ENCODE measurements at places on chromosomes 5 and 9.

DNA sequence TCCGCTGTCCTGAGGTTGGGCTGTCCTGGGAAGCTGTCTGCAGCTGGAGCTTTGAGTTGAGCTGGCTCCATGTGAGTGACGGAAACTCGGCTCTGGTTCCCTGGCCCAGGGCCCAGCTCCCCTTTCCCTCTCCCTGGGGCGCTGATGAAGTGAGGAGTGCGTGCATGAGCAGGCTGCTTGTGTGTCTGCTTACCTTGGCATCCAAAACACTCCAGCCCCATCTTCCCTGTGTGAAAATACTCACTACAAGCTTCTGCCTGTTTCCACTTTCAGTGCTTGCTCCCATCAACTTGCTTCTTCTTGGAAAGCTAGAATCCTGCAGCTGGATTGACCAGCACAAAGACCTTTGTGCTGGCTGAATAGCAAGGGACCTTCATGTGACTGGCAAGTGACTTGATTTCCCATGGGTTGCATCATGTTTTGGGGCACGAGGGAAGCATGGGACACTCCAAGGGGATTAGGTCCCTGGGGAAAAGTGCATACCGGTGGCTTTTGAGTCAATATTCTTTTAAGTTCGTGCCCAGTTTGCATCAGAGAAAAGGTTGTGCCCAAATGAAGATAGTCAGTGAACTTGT lies 198.1 kb downstream of the GADD45G start:
- no peak overlapping the region for H3K4me3 ChIP-seq
- H3K27ac ChIP-seq, result no peak overlapping the region
- no peaks in the 10 kb centered on the region for H3K27me3 ChIP-seq
- peaks cover 17% of the 10 kb centered on the region for H3K4me1 ChIP-seq

- H3K4me3 ChIP-seq, result no peak overlapping the region
- H3K27ac ChIP-seq, result no peak overlapping the region
- no peaks in the 10 kb centered on the region for H3K4me1 ChIP-seq
- no peaks in the 10 kb centered on the region for H3K36me3 ChIP-seq
Measured at GRCh38 chr9:21670374-21670773, 132.1 kb upstream of the MTAP start.

- no peaks in the 10 kb centered on the region for H3K4me1 ChIP-seq
- H3K27ac ChIP-seq, result no peak overlapping the region
- DNase-seq, result no peak
- no peaks in the 10 kb centered on the region for H3K36me3 ChIP-seq
- H3K4me3 ChIP-seq, result no peak overlapping the region
Measured at GRCh38 chr9:38228331-38229103, 159.5 kb upstream of the SHB start.

GRCh38 chr5:157682257-157682656 lies 10.9 kb downstream of the C5orf52 start:
- no peak for DNase-seq
- no peaks in the 10 kb centered on the region for H3K4me1 ChIP-seq
- H3K36me3 ChIP-seq, result no peaks in the 10 kb centered on the region
- no peaks in the 10 kb centered on the region for H3K27me3 ChIP-seq
- H3K27ac ChIP-seq, result no peak overlapping the region
- no peak overlapping the region for H3K4me3 ChIP-seq

GRCh38 chr9:86043999-86044398 lies 55.4 kb downstream of the GOLM1 start:
- no peak for DNase-seq
- no peak overlapping the region for H3K4me3 ChIP-seq
- H3K4me1 ChIP-seq, result no peaks in the 10 kb centered on the region
- H3K36me3 ChIP-seq, result no peaks in the 10 kb centered on the region
- no peaks in the 10 kb centered on the region for H3K27me3 ChIP-seq
- H3K27ac ChIP-seq, result no peak overlapping the region

DNA sequence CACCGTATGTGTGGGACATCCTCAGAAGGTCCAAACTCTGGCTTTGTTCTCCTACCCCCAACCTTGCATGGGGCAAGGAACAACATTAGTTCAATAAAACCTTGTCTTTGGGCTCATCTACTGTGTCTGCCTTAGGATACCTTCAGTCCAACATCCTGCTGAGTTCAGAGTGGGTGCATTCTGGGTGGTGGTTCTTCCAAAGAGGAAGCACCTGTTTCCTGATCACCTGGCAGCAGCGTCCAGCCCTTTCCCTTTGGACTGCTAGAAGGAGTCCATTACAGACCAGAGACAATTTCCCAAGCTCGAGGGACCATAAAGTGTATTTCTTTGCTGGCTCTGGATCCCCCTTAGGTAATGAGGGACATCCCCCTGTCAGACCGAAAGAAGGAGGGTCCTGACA lies 154.1 kb downstream of the SEMA6A start:
- no peaks in the 10 kb centered on the region for H3K36me3 ChIP-seq
- H3K27ac ChIP-seq, result no peak overlapping the region
- no peak for DNase-seq
- no peaks in the 10 kb centered on the region for H3K27me3 ChIP-seq

DNA sequence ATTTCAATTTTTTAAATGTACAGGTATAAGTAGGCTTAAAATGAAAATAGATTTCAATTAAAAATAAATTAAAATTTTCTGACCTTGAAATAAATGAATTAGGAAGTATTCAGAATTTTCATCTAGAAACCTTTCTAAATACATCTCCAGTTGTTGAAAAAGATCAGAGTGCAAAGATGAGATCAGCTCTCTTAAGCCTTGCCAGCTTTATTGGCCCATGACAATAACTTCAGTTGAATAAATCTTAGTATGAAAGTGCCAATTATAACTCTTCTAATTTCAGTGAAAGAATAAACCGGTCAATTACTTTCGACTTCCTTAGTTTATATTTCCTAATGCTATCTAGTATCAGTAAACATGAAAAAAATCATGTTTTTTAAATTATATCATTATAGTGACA lies 117.4 kb downstream of the FBXL17 start:
- no peak overlapping the region for H3K27ac ChIP-seq
- H3K36me3 ChIP-seq, result no peaks in the 10 kb centered on the region
- H3K4me1 ChIP-seq, result no peaks in the 10 kb centered on the region

DNA sequence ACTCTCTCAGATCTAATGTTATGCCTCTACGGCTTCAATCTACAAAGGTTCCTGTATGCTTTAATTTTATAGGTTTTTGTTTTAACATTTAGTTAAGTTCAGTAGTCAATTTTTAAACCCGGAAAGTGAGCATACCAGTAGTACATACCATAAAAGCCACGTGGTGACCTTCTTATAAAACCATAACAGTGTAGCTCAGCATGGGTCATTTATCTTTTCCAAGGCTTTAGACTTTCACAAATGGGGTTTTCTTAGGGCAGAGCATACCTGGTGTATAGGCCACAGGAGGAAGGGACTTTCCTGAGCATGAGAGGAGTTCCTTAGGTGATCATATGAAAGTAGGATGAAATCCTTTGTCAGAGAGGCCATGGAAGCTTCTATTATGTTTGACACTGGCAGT lies 23.2 kb downstream of the ECM2 start:
- H3K36me3 ChIP-seq, result no peaks in the 10 kb centered on the region
- H3K4me3 ChIP-seq, result no peak overlapping the region
- DNase-seq, result no peak
- no peaks in the 10 kb centered on the region for H3K4me1 ChIP-seq
- no peak overlapping the region for H3K27ac ChIP-seq

- no peaks in the 10 kb centered on the region for H3K4me1 ChIP-seq
- no peak overlapping the region for H3K4me3 ChIP-seq
- no peak for DNase-seq
- no peak overlapping the region for H3K27ac ChIP-seq
- no peaks in the 10 kb centered on the region for H3K36me3 ChIP-seq
Measured at GRCh38 chr9:19247420-19247819, 16.9 kb downstream of the DENND4C start.

GRCh38 chr5:90530736-90531487 lies 1.5 kb upstream of the LYSMD3 start:
- DNase-seq, result no peak
- H3K27me3 ChIP-seq, result no peaks in the 10 kb centered on the region
- no peaks in the 10 kb centered on the region for H3K36me3 ChIP-seq
- no peak overlapping the region for H3K27ac ChIP-seq

DNA sequence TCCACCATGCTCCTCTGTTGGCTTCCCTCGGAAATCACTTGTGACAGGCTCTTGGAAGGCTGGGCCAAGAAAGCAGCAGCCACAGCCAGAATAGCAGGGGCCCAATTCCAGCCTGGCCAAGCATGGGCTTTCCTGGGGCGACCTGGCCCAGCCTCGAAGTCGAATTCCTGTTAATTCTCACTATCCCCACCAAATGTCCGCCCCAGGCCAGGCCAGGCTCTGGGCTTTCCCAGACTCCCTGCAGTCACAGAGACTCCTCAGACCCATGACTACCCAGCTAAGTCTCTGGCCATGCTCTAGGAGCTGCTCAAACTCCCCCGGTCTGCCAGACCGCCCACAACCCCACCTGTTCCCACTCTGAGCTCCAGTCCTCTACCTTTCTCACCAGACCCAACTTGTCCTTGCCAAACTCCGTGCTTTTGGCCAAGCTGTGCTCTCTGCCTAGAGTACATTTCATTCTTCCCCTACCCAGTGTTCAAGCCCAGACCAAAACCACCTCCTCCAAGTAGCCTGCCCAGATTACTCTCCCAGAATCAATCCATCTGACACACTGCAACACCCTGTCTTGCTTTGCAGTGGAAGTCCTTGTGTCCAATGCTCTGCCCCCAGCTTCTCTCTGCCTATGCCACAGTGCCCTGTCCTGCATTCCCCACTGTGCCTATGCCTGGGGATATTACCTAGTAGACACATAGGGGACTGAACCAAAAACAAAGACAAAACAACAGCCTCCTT lies 26.2 kb downstream of the SHB start:
- H3K4me3 ChIP-seq, result no peak overlapping the region
- H3K36me3 ChIP-seq, result no peaks in the 10 kb centered on the region
- H3K4me1 ChIP-seq, result peaks cover 5% of the 10 kb centered on the region
- no peaks in the 10 kb centered on the region for H3K27me3 ChIP-seq
- H3K27ac ChIP-seq, result no peak overlapping the region

- H3K4me3 ChIP-seq, result no peak overlapping the region
- DNase-seq, result no peak
- H3K27ac ChIP-seq, result no peak overlapping the region
- H3K36me3 ChIP-seq, result no peaks in the 10 kb centered on the region
- peaks cover 4% of the 10 kb centered on the region for H3K4me1 ChIP-seq
Measured at GRCh38 chr9:89168901-89169813, 9.5 kb downstream of the SHC3 start.

- DNase-seq, result no peak
- no peaks in the 10 kb centered on the region for H3K4me1 ChIP-seq
- no peaks in the 10 kb centered on the region for H3K36me3 ChIP-seq
- no peak overlapping the region for H3K27ac ChIP-seq
- no peaks in the 10 kb centered on the region for H3K27me3 ChIP-seq
Measured at GRCh38 chr5:18992264-18992663, 995.7 kb downstream of the CDH18 start.

DNA sequence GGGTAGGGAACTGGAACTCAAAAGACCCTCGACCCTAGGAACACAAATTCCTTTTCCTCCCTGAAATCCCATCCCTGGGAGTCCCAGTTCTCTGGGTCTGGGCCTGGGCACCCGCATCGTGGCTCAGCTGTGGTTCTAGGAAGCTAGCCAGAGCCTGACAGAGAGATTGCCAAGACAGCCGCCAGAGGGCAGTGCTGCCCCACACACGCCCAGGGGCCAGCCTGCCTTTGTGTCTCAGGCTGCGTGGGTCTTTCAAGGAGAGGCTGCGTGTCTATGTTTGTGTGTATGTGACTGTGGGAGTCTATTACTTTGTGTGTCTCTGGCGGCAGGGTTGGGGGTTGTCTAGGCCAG lies 32.0 kb upstream of the TTLL11 start:
- H3K27me3 ChIP-seq, result no peaks in the 10 kb centered on the region
- no peak overlapping the region for H3K27ac ChIP-seq
- no peaks in the 10 kb centered on the region for H3K36me3 ChIP-seq
- DNase-seq, result peak; percentile 79

DNA sequence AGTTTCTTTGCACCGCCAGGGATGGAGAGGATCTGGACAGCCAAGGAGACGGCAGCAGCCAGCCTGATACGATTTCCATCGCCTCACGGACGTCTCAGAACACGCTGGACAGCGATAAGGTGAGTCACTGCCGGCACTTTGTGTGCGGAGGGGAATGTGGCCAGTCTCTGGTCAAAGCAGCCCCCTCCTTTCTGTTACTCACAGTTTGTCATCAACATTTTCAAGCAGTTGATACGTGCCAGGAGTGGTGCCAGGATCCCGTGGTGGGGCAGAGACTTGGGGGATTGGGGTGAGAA lies 175.1 kb upstream of the OTULINL start:
- H3K27me3 ChIP-seq, result no peaks in the 10 kb centered on the region
- peaks cover 33% of the 10 kb centered on the region for H3K36me3 ChIP-seq
- no peak overlapping the region for H3K27ac ChIP-seq
- H3K4me1 ChIP-seq, result no peaks in the 10 kb centered on the region
- H3K4me3 ChIP-seq, result no peak overlapping the region
- no peak for DNase-seq

DNA sequence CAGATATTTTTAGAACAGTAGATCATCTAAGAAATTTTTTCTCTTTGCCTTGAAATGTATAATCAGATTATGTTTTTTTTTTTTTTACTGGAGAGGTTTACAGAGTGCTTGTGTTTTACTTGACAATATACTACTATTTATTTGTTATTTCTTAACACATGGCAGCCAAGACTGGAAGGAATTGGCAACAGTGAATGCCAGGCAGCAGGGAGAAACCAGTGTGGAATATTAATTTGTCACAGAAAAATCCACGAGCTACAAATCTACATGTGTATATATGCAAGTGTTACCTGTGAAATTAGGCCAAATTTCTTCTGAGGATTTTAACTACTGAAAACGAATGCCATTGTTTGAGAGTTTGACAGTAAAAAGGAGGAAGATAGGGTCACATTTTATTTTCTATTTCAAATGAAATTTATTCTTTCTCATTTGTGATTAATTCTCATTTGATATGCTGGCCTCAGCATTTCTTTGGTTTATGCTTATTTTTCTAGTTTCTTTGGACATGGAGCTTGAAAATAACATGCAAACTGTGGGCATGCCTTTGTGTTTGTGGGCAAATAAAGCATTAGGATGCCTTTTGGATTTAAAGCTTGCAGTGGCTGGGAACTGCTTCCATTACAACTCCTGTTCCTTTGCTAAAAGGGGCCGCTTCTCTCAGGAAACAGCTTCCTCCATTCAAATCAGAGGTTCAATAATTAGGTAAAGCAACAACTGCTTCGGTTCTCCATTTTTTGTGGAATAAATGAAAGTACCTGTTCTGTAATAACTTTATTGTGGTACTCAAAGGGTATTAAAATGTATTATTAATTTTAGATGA lies 39.0 kb upstream of the ZFYVE16 start:
- no peaks in the 10 kb centered on the region for H3K27me3 ChIP-seq
- H3K4me1 ChIP-seq, result no peaks in the 10 kb centered on the region
- H3K36me3 ChIP-seq, result no peaks in the 10 kb centered on the region
- H3K4me3 ChIP-seq, result no peak overlapping the region

All from right lobe of liver (tissue), 6 donors.